ENCODE measurements at places on chromosomes 3 and 15.

- no peak for DNase-seq
These were observed 33.8 kb downstream of the DRD3 start for GRCh38 chr3:114144909-114145688.

- no peak for DNase-seq
These were observed 49.9 kb downstream of the RPLP1 start for GRCh38 chr15:69502470-69503045.

DNA sequence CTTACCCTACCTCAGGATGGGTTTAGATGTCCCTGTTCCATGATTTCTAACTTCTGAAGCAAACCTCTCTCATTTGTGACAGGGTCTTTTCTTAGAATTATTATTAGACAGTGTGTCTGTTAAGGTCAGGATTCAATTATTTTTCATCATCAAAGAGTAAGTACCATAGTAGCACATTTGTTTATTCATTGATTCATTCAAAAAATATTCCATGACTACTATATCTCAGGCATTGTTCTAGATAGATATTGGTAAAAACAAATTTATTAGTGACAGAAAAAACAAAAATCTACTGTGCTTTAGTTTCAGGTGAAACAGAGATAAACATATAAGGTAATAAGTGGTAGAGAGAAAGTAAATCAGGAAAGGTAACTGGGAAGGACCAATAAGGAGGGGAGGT is 3.5 kb upstream of the PLOD2 start:
- DNase-seq: no peak

DNA sequence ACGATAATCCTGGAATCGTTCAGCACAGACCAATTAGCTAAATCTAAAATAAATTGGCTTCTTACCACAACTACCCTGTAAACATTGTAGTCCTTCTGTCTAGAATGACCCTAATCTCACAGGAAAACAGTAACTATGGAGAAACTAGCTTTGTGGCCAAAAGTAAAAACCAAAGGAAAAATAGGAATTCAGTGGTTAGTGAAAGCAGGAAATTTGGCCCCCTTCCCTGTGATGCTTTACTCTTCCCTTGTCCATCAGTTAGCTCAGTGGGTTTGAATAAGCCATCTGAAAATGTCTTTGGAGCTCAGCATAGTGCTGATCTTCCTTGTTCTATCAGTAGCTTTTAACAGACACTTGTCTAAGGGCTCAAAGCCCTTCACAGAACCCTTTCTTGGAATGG is 1.6 kb downstream of the NMD3 start:
- DNase-seq: no peak

DNA sequence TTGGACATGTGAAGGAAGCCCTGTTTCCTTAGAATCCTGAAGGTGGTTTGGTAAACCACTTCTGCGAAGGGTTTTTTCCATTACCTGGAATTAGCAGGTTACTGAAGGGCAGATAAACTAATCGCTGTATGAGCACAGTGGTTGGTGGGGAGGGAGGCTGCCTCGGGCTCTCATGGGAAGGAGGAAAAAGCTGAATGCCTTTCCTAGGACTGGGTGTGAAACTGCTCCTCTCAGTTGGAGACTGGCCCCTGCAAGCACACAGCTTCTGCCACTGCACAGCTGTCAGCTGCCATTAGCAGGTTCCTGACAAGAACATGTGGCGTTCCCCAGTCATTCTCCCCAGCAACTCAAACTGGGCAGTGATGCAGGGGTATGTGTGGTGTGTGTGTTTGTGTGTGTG is 376.3 kb downstream of the GAP43 start:
- DNase-seq: peak; percentile 12

- DNase-seq: no peak
These were observed 211.6 kb downstream of the BBX start for GRCh38 chr3:107734317-107734716.

- DNase-seq: no peak
These were observed 16.0 kb upstream of the PCOLCE2 start for GRCh38 chr3:142904639-142905436.

GRCh38 chr3:74415731-74416130 is 198.7 kb downstream of the CNTN3 start:
- DNase-seq: no peak

DNA sequence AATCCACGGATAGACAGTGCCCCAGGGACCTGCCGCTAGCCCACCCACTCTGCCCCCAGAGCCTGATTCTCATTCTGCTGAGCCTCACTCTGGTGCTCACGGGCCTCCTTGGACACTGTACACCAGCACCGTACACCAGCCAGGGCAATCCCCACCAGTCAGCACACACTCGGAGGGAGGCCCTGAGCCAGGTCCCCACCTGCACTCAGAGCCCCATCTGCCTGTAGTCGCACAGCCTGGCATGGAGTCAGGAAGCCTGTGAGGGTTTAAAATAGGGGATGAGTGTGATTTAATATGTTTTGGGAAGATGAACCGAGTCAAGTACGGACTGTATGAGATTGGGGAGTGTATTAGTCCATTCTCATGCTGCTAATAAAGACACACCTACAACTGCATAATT is 223.0 kb downstream of the SLCO3A1 start:
- no peak for DNase-seq

- no peak for DNase-seq
These were observed 163.3 kb downstream of the PLCH1 start for GRCh38 chr3:155581579-155581978.

- DNase-seq: no peak
These were observed 84.6 kb downstream of the GBE1 start for GRCh38 chr3:81676706-81677456.

Measured in globus pallidus (tissue), 1 donor.